Thyroid gland (tissue), 4 donors: ENCODE measurements at places on chromosomes 12 and 14.

DNA sequence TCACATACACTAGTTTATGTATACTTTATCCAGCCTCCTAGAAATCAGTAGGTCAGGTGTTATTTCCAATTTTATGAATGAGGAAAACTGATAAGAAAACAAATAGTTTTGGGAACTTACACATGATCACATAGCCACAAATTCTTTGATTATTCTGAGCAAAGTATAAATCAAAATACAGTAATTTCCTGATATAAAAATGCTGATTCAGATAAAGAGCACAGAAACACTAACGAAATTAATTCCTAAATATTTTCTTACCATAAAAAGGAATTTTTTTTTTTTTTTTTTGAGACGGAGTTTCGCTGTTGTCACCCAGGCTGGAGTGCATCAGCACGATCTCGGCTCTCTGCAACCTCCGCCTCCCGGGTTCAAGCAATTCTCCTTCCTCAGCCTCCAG, 275.4 kb downstream of the SOX5 start:
- no peak for DNase-seq

GRCh38 chr14:73047808-73048207, 10.5 kb upstream of the RBM25 start:
- no peak for DNase-seq

GRCh38 chr12:92908108-92908507, 21.0 kb downstream of the EEA1 start:
- DNase-seq = no peak

DNA sequence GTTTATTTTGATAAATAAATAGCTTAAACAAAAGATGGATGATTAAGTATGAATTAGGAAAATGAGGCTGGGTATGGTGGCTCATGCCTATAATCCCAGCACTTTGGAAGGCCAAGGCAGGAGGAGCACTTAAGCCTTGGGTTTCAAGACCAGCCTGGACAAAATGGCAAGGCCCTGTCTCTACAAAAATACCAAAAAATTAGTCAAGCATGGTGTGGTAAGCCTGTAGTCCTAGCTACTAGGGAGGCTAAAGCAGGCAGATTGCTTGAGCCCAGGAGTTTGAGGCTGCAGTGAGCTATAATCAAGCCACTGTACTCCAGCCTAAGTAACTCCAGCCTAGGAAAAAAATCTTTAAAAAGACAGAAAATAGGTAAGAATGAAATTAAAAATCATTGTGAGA, 96.0 kb downstream of the BCL2L14 start:
- no peak for DNase-seq

DNA sequence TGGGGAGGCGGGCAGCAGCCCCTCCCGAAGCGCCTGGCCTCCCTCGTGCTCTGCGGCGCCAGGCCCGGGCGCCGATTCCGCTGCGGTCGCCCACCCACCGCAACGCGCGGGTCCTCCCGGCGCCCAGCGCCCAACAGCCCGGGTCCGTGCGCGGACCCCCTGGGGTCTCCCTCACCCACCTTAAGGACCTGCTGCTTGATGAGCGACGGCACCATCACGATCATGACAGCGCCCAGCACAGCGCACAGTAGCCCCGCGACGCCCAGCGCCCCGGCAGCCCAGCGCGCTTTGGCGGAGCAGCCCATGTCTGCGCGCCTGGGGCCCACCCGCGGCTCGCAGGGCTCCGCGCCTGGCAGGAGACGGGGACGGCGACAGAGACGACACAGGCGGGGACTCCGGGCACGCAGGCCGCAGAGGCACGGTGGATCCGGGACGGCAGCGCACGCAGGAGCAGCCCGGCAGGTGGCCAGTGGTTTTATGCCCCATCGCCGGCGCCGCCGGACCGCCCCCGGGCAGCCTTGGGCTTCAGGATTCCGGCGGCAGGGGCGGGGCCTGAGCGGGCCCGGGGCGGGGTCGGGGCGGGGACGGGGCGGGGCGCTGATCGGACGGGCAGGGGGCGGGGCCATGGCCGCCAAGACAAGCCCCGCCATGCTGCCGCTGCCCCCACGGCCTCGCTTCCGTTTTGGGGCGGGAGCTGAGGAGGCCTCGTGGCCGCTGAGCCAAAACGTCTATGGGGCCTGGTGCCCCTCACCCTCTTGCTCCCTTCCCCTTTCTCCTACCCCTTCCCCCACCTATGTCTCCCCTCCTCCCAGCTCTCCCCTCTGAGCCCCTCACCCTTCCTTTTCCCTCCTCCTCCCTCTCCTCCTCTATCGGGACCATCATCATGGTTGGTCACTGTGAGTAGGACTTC, at the start of gene SCARB1:
Gene SCARB1, minus strand, starts transcription at position 449 of the 910 bp plus-strand sequence. Its CDS starts 144 bp downstream, at position 305.
- DNase-seq = peak; percentile 83

- no peak for DNase-seq
These were observed 261.0 kb downstream of the DACT1 start for GRCh38 chr14:58898655-58899316.
